ENCODE measurements at places on chromosomes 4 and X.

DNA sequence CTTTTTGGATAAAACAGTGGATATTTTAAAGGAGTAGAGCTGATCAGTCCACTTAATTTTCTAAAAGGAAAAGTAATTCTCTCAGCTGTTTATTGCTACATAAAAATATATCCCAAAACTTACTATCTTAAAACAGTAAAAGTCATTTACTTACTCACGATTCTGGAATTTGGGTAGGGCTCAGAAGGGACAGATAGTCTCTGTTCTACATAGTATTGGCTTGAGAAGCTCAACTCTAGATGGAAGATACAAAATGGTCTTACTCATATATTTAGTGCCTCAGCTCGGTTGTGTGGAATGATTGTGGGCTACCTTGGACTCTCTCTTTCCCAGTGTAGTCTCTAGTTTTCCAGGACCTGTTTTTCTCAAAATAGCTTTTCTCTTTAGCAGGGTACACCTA lies 691.5 kb upstream of the POU3F4 start:
- DNase-seq: no peak

- no peak for DNase-seq
These were observed 114.1 kb downstream of the TSPAN5 start for GRCh38 chr4:98544141-98544817.

DNA sequence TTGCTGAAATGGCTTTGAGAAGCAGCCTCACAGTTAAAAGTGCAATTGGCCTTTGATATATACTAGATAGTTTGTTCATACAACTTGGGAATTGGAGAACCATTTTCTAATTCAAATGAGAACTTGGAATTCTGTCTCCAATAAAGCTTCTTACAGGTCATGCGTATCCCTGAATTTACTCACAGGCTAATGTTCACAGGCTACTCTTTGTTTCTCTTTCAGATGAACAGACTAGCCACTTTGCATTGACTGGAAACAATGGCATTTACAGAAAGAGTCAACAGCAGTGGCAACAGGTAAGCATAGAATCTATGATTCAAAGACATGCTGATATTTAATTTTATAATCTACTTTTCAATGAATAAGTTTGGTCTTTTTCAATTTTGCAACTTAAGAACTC lies 13.5 kb downstream of the AFF1 start:
- no peak for DNase-seq

DNA sequence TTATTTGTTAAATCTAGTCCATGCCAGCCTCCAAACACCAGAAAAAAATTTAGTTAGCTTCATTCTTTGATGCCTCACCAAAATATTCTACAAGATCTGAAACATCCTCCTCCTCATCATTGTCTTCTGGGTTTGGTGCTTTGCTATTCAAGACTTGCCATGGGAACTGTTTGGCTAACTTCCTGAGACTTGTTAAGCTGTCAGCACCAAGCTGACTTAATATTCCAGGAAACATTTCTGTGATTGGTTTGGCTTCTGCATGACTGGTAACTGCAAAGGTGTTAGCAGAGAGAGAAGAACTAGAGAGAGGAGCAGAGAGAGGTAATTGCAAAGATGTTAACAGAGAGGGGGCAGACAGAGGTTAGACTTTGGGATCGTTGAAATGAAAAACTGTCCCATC lies 101.3 kb downstream of the PALLD start:
- no peak for DNase-seq

- no peak for DNase-seq
These were observed 68.6 kb upstream of the MXRA5 start for GRCh38 chrX:3415011-3415410.

GRCh38 chr4:126306152-126306869 lies 991.6 kb downstream of the FAT4 start:
- no peak for DNase-seq

GRCh38 chr4:27828843-27829242 lies 968.2 kb downstream of the STIM2 start:
- no peak for DNase-seq

GRCh38 chr4:172992648-172993378 lies 175.8 kb upstream of the GALNT7 start:
- no peak for DNase-seq

- no peak for DNase-seq
These were observed 29.4 kb downstream of the APELA start for GRCh38 chr4:164906368-164906767.

DNA sequence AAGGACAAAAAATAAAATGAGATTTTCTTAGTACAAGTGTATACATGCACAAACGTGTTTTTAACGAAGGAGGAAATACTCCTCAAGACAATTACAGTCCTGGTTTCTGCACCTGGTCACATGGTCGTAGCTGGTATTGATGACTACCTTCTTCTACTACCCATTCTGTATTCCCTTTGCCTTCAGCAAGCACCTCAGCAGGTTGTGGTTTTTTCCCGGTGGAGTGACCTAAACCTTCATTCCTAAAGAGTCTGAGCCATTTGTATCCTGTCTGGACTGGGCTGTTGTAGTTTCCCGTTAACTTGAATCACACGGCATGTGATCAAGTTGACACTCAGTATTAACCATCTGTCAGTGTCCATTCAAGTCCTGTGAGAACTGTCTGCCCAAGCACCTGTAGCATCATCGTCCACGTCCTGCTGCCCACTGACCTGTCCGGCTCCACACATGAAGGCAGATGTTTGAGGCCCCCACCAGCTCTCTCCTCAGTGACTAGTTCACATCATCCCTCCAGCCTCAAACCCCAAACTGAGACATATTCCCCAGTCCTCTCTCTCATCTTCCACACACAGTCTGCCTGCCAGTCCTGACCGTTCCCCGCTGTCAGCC lies 31.1 kb upstream of the TBC1D14 start:
- DNase-seq: no peak

DNA sequence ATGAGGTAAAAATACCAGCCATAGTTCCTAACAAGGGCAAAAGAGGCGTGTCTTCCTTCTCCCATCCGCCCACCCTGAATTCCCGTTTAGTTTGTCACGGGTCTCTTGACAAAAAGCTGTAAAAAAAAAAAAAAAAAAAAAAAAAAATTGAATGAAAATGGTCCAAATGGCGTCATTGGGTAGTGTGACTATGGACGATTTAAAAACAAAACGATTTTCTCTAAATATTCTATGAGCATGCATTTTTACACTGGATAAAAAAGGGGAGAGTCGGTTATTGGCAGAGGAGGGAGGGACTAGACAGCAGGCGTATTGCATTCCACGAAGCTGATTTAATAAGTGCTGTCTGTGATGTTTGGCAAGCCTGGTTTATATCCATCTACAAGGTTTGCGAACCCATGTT lies at the start of gene FAM133A:
TSS of gene FAM133A (plus strand) at position 338 of the 403 bp plus-strand sequence. CDS start 35,214 bp downstream, outside the sequence.
- no peak for DNase-seq

DNA sequence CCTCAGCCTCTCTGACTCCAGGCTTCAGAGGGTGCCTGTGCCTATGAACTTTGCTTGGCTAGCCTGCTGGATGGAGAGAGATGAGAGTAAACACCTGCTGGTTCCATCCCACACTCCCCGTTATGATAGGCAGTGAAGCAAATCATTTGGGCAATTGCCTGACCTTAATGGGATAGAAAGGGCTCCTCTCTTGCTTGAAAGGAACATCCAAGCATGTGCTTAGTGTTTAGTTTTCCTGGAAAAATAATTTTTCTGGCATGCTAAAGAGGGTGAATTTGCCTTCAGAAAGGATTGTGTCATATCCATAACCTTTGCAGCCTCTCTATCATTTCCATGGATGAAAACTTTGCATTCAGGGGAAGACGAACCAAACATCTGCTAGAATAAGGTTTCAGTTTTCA lies 10.8 kb downstream of the PLAC1 start:
- no peak for DNase-seq

DNA sequence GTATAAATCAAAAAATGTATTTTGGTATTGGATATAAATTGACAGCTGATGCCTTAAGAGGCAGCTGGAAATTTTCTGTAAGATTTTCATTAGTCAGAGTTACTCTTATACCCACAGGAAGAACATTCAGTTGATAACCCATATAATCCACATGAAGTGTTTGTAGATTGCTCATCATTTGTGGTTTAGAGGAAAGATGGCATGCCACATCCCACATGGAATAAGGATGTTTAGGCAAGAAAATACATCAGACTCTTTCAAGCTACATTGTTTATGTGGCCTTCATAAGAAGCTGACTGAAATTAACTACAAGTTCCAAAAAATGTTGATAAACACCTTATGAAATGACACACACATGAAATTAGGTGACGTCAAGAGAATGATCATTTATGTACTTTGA lies 56.6 kb downstream of the AREG start:
- DNase-seq: no peak

DNA sequence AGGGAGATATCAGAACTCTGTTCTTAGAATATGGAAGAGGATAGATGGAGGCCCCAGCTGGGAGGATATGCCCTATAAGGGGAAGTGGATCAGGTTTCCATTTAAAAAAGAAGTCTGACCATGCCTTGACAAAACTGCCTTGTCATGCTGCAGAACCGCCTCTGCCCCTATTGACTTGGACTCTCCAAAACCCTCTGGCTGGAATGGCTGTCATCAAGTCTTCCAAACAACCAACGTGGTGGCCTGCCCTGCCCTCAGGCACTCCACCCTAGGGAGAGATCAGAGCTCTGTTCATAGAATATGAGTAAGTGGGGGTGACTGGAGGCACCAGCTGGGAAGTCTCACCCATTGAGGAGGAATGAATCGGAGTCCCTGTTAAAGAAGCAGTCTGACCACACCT lies 114.9 kb downstream of the VSIG4 start:
- DNase-seq: no peak

DNA sequence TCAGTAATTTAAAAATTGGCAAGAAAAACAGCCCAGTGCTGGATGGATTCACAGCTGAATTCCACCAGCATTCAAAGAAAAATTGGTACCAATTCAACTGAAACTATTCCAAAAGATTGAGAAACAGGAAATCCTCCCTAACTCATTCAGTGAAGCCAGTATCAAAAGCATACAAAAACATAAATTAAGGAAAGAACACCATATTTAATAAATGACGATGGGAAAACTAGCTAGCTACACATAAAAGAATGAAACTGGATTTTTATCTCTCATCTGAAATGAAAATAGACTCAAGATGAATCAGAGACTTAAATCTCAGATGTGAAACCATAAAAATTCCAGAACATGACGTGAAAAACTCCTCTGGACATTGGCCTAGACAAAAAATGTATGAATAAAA lies 516.8 kb upstream of the SPANXN1 start:
- no peak for DNase-seq

DNA sequence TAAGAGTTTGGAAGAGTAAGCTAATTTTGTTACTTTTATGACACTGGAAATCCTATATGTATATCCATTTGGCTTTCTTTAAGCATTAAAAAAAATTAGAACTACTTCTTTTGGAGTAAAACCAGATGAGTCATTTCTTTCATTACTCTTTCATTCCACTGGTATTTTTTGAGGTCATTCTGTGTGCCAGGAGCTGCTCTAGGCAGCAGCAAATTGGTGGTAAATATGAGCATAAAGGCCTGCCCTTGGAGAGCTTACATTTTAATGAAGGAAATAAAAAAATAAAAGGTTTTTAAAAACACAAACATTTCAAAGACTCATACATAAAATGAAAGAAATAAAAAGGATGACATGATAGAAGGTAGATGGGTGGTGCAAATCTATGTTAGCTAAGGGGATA lies 37.4 kb downstream of the MID1 start:
- DNase-seq: no peak

GRCh38 chr4:27046851-27047250 lies 186.2 kb downstream of the STIM2 start:
- DNase-seq: no peak

GRCh38 chr4:9765091-9765490 lies 16.3 kb upstream of the DRD5 start:
- no peak for DNase-seq

DNA sequence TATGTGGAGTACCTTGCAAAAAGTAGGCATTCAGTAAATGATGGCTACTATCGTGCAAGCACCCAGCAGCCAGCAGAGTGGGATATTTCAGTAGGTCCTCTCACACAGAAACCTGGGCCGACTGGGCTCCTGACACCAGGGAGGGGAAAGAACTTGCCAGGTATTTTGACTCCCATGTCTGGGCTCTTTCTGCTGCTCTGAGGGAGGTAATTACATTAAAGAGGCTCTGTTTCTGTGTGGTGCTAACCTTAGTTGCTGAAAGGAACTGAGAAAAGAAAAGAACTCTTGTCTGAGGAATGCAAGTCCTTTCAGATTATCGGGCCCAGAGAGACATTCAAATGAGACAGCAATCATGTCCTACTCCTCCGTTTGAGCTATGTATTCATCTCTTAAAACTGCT lies 175.8 kb upstream of the MTMR8 start:
- no peak for DNase-seq

GRCh38 chr4:145155268-145155870 lies 25.0 kb downstream of the OTUD4 start:
- no peak for DNase-seq

- DNase-seq: no peak
These were observed 14.7 kb upstream of the DCHS2 start for GRCh38 chr4:154506253-154506652.

DNA sequence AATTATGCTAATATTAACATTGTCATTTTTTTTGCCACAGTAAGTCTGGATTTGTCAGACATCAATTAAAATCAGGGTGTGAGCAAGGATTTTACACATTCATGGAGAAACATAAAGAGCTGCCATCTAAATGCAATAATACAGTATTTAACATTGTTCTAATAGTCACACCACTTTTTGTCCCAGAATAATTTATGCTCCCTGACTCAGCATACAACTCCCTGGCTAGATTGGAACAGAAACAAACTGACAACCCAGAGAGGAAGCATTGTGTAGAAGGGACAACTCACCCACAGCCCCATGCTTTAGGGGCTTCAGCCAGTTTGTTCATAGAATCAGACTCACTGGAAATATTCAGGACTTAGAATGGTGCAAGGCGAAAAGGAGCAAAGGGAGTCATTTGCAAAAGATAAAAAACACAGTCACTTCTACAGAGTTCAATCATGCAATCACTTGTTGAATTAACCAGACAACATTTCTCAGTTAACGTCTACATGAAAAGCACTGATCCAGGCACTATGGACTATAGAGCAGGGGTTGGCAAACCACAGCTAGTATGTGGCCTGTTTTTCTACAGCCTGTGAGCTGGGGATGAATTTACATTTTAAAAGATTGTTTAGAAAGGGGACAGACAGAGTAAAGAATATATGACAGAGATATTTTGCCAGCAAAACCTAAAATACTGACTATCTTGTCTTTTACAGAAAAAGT lies 26.4 kb upstream of the SEC24B start:
- no peak for DNase-seq

DNA sequence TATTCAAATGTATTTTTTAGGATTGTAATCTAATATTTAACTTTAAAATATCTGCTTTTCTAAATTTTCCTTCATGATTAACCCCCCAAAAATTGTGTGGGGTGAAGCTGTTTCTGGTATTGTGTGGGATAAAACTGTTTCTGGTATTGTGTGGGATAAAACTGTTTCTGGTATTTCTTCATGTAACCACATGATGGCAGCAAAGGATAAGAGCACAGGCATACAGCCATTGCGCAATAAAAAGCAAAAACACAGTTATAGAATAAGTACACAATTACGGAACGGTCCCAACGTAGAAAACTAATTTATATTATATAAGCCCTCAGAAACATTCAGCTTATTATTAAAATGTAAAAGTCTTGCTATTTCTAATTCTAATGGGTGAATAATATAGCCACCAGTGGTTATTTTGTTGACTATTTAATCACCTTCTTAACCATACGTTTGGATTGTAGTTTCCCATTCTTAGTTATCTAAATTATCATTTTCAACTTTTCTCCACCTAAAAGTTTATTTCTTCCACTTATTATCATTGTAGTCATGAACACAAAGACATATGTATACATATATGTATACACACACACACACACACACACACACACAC lies 333.9 kb upstream of the FSTL5 start:
- DNase-seq: no peak

Data from stimulated activated naive CD4-positive, alpha-beta T cell treated with Interleukin-2 at 50 U/mL for 16 hours (primary cell).